ENCODE measurements at places on chromosomes 3 and 15.
A peak's percentile ranks its signal among the peaks of the same experiment; 100 is the strongest.

DNA sequence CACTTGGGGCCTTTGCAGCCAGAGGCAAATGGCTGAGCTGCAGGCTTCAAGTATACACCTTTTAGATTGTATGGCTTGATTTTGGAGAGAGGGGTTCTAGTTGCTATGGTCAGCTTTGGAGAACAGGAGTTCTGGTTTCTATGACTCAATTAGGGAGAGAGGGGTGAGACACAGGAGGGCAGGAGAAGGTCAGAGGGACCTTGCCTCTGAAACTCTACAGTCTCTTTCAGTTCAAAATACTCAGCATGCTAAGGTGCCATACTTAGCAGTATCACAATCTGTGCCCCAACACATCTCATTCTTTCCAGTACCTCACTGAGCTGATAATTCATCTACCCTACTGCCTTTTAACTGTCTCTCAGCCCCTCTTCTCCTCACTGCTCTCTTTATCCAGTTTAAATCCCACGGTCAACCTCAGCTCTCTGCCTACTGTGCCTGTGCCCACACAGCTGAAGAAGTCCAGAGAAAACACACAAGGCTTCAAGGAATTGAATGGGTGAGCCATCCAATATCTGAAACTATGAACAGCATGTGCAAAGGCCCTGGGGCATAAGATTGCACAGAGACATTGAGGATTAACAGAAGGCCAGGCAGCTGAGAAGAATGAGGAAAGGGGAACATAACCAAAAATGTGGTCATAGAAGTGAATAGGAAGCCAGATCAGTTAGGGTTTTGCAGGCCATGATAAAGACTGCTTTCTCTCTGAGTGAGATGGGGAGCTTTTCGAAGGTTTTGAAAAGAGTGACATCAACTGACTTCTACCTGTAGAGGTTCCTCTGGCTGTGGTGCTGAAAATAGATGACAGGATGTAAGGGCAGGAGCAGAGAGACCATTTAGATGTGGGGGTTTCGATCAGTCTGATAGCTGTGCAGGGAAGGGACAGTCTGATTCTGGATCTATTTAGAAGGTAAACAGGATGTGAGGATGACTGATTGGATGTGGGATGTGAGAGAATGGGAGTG, 54.5 kb upstream of the C3orf80 start:
- no peak for DNase-seq

DNA sequence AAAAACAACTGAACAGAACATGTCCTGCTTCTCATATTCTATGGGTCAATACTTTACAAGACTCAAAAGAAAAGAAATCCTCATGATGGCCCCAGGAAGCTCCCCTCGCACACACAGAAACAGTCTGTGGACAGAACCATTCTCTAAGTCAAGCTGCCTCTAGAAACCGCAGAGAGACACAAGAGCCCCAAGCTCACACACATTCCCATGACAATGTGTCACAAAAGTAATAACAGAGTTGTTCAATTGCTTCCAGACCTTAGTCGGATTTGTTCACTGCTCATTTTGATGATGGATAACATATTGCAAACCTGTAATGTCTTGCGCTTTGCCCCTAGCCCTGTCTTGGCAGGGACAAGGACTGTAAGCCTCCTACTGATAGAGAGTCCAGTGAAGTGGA, 60.9 kb downstream of the UMPS start:
- no peak for DNase-seq

DNA sequence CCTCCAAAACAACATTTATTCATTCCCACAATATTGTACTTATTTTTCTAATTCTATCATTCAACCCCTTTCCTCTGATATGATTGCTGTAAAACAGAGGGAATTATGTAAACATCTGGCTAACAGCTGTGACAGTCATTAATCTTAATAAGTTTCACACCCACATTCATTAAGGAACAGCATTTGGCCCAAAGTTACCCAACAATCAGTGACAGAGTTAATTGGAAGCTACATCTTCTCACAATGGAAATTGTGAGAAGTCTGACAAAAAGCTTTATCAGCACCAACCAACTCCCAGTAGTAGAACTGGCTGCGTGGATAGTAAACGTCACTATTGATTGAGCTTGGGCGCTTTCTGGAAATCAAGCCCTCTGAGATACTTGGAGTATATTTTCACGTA, 165.8 kb upstream of the SLC24A5 start:
- DNase-seq, result no peak

GRCh38 chr3:84806958-84807357, 151.8 kb upstream of the CADM2 start:
- DNase-seq, result no peak

GRCh38 chr15:74856537-74856936, 13.6 kb upstream of the ULK3 start:
- DNase-seq, result no peak

GRCh38 chr3:4732925-4733324, 239.8 kb downstream of the ITPR1 start:
- no peak for DNase-seq

DNA sequence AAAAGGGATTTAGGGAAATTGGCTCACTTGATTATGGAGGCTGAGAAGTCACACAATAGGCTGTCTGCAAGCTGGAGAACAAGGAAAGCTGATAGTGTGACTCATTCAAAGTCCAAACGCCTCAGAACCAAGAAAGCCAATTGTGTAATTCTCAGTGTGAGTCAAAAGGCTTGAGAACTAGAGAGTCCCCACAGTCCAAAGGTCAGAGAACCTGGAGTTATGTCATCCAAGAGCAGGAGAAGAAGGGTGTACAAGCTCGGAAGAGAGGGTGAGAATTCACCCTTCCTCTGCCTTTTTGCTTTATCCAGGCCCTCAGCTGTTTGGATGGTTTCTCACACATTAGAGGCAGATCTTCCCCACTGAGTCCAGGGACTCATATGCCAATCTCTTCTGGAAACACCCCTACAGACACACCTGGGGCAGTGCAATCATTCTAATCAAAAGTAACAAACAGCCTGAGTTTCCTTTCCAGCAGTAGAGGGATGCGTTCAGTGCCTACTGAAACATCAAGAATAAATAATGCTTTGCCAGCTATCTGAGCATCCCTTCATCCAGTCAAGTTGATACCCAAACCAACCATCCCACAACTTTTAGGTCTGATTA, 271.5 kb downstream of the SATB1 start:
- no peak for DNase-seq

GRCh38 chr3:157311633-157312375, 124.8 kb upstream of the PTX3 start:
- DNase-seq, result no peak

- no peak for DNase-seq
Measured at GRCh38 chr15:67144609-67145311, 79.4 kb downstream of the SMAD3 start.

- DNase-seq, result no peak
Measured at GRCh38 chr3:138395865-138396751, 38.3 kb upstream of the ESYT3 start.

GRCh38 chr3:47762233-47762632, 19.5 kb downstream of the SMARCC1 start:
- DNase-seq, result no peak

- DNase-seq, result no peak
Measured at GRCh38 chr3:134802428-134803050, 7.5 kb downstream of the EPHB1 start.

DNA sequence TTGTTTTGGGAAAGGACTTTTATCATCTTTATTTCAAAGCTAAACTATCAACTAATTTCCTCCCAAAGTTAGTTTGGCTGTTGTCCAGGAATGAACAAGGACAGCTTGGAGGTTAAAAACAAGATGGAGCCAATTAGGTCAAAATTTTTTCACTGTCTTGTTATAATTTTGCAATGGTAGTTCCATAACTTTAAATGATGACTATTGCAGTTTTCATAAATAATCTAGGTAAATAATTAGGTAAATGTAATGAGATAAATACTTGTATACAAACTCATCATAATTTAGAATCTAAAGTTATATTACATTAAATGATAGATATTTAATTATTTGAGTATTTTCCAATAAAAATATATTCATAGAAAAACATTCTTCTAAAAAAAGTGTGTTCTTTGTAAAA, 68.3 kb upstream of the DAZL start:
- DNase-seq, result no peak

DNA sequence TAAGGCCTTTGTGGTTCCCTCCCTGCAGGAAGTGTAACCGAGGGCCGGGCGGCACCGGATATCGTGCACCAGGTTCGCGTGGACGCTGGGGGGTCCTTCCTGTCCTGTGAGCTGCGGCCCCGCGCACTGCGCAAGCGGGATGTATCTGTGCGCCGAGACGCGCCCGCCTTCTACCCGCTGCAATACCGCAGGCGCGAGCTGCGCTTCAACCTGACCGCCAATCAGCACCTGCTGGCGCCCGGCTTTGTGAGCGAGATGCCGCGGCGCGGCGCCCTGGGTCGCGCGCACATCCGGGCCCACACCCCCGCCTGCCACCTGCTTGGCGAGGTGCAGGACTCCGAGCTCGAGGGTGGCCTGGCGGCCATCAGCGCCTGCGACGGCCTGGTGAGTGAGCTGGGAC, 35.9 kb downstream of the SAXO2 start:
- DNase-seq, result peak; percentile 30

- no peak for DNase-seq
Measured at GRCh38 chr3:38986901-38987300, 64.8 kb downstream of the SCN11A start.

DNA sequence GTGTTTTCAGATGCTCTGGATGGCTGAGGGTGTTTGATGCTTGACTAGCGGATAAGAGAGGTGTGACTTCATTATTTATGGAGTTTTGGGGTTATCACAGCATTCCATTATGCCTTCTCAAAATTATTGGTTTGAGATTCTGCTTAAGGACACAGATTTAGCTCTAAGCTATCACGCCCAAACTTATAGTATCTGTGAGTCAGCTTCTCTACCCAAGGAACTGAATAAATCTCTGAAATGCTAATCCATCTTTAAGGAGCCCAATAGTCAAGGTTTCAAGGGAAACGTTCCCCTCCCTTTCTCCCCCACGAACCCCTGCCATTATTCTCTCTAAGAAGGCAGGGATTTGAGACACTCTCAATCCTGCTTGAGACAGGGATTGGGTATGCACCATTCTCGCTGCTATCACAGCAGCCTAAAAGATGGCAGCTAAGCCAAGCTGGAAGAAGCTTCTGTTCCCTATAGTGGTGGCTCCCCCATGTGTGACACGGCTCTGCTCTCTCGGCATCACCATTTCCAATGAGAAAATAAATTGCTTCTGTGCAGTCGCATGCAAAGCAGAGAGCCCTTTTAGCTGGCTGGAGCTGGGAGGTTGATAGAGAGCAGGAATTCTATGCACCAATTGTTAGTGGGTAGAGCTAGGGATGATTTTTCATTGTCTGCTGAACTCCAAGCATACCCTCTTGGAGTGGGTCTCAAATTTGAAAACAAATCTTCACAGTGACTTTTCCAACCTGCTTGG, 151.1 kb downstream of the IL20RB start:
- DNase-seq, result no peak

DNA sequence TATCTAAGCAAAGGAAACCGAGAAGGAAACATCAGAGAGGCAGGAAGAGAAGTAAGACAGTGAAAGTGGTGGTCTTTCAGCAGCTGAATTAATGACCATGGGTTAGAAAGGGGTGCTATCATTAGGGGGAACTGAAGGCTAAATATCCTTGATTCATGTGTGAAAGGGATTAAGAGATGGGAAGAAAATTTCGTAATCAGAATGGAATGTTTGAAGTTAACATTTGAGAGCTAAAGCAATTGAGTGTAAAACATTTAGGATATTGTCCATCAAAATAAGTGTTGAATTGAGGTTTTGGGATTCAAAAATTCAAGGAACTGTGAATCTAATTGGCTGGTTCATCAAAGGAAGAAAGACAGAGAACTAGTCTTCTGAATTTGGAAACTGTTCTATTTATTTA, 4.1 kb upstream of the ECT2 start:
- no peak for DNase-seq

- no peak for DNase-seq
Measured at GRCh38 chr3:158631981-158632380, 12.3 kb upstream of the GFM1 start.

DNA sequence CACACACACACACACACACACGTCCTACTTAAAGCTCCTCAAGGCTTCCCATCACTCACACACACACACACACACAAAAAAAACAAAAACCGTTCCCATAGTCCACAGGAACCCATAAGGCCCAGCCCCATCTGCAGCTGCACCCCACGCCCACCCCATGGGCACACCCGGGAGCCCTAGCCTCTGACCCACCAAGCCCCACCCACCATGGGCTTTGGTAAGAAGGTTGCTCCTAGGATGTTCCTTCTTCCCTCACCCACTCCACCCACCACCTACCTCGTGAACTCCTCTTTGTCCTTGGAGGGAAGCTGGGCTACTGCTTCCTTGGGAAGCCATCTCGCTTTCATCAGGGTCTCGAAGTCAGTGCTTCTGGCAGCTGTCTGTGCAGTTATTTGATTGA, 115.1 kb downstream of the TPRA1 start:
- DNase-seq, result no peak

- DNase-seq, result no peak
Measured at GRCh38 chr15:90808517-90809235, 59.7 kb upstream of the FURIN start.

- no peak for DNase-seq
Measured at GRCh38 chr3:115363071-115363470, 216.0 kb upstream of the ZBTB20 start.

DNA sequence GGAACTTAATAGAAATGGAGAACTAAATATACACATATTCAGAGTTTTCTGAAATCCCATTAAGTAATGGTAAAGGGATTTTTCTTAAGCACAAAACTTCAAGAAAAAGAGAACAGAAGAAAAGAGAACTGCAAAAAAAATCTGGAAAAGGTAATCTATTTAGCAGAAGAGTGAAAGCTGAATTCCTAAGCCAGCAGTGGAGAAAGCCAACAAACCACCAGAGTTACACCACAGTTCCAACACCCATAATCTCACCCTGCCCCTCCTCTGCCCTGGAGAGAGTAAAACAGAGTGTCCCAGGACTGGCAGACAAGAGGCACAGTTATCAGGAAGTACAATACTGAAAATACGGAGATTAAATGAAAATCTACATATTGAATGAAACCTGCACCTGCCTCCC, 29.4 kb downstream of the TP53BP1 start:
- no peak for DNase-seq

DNA sequence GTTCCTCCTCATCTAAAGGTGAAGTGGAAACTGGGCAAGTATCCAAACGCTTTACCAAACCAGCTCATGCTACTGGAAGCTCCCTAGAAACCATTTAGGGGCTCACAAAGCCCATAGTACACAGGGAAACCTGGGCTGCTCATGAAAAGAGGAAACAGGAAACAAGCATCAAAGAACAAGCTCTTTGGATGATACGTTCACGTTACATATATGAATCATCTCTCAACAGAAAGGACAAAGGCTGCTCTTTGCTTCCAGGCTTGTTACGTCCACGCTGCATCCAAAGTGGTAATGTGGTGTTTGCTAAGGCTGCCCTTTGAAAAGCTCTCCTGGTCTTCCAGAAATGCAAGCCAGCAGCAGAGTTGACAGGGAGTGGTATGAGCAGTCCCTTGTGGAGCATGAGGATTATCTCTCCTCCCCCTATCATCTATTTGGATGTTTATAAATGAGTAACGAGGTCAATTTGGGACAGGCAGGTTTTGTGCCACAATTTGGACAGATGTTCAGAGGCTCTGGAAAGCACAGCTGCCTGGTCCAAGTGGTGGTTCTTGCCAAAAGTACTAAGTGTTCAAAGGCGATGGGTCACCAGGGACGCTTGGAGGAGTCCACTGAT, 98.0 kb upstream of the RORA start:
- no peak for DNase-seq

GRCh38 chr3:31541089-31541488, 8.4 kb downstream of the STT3B start:
- no peak for DNase-seq

GRCh38 chr3:105483476-105483875, 116.8 kb downstream of the ALCAM start:
- no peak for DNase-seq

All from stimulated activated CD8-positive, alpha-beta memory T cell treated with anti-CD3 and anti-CD28 coated beads, Interleukin-7, amount 100 ng/mL, for 1 hour (primary cell).